ENCODE measurements at places on chromosomes 12 and 14.
A peak's percentile ranks its signal among the peaks of the same experiment; 100 is the strongest.

- no peak for DNase-seq
These were observed 289.0 kb upstream of the RPL10L start for GRCh38 chr14:46940611-46941010.

- no peak for DNase-seq
These were observed 277.6 kb downstream of the BTG1 start for GRCh38 chr12:91868054-91868453.

DNA sequence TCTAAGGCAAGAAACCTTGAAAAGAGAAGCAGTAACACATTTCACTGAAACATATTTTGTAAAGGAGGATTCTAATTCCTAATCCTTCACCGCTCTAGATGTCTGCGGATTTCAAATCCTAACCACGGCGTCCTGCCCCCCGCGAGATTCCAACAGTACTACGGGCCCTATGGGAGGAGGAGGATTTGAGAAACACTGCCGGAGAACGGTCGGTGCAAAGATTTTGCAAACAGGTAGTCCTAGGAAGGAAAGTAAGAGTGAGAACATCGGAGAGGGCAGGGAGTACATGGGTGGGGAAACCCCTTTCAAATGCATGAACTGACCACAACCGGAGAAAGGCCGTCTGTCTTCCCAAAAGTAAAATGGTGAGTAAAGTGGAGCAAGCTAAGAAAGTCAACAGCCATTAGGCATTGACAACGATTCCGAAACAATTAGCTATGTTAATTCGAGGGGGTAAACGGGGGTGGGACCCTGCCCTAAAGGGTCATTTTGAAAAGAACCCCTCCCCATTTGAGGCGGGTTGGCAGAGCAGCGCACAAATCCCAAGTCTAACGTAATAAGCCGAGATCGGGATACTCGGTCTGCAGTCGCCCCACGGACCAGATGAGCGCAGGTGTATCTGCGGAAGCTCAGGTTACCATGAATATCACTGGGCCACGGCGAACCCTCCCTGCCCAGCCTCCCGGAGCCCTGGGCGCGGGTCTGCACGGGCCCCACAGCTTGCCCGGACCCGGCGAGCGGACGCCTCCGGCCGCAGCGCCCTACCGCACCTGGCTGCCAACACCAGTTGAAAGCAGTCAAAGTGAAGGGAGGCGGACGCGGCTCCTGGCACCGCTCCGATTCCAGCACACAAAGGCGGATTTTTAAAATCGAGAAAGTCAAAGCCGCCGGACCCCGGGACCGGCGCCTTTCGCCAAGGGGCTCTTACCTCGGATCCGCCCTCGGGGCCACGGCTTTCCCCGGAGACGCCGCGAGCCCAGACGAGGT lies 662 bp downstream of the EPS8 start:
- peak; percentile 5 for DNase-seq

- no peak for DNase-seq
These were observed 306.2 kb downstream of the TRHDE start for GRCh38 chr12:72578327-72578726.

DNA sequence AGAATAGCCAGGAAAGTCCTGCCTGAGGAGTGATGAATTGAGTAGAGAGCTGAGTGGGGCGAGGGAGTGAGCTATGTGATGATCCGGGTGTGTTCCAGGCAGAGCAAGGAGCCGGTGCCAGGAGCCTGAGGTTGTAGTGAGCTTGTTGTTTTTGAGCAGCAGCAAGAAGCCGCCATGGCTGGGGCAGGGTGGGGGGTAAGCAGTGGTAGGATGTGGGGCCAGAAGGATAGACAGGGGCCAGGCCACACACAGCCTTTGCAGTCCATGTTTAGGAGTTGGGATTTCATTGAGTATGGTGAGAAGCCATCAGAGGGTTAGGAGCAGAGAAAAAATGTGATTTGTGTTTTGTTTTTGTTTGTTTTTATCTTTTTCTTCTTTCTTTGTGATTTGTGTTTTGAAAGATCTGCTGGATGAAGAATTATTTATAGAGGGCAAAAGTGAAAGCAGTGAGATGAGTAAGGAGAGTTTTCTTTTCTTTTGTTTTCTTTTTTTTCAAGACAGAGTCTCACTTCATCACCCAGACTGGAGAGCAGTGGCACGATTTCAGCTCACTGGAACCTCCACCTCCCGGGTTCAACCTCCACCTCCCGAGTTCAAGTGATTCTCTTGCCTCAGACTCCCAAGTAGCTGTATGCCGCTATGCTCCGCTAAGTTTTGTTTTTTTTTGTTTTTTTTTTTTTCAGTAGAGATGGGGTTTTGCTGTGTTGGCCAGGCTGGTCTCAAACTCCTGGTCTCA lies 92.3 kb upstream of the BCAT1 start:
- DNase-seq: no peak

GRCh38 chr14:30842431-30842830 lies 31.9 kb upstream of the COCH start:
- no peak for DNase-seq

DNA sequence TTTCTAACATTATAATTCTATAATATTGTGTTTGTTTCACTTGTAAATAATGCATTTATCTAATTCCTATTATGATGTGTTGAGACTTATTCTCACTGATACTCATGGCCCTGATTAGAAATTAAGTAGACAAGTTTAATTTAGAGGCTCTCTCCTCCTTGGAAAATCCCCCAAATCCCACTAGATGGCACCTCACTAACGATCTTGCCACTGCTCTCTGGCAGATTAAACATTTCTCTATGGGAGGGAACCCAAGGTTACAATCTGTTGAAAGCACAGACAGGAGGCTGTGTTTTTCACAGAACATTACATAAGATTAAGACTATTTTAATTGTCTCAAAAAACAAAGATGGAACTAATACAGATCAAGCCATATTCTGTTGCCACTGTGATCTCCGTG lies 318.7 kb downstream of the LRFN5 start:
- DNase-seq: no peak

GRCh38 chr14:53938136-53938837 lies 18.3 kb downstream of the BMP4 start:
- no peak for DNase-seq

DNA sequence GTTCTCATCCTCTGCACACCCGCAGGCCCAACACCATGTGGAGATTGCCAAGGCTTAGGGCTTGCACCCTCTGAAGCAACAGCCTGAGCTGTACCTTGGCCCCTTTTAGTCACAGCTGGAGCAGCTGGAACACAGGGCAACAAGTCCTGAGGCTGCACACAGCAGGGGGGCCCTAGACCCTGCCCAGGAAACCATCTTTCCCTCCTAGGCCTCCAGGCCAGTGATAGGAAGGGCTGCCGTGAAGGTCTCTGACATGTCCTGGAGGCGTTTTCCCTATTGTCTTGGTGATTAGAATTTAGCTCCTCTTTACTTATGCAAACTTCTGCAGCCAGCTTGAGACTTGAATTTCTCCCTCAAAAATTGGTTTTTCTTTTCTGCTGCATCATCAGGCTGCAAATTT lies 373.5 kb upstream of the CLEC14A start:
- no peak for DNase-seq

- no peak for DNase-seq
These were observed 52.2 kb downstream of the ST8SIA1 start for GRCh38 chr12:22282283-22282682.

- no peak for DNase-seq
These were observed 156.6 kb downstream of the DAD1 start for GRCh38 chr14:22432348-22432976.
